Globus pallidus (tissue), 1 donor: ENCODE measurements at places on chromosomes 16 and 17.

DNA sequence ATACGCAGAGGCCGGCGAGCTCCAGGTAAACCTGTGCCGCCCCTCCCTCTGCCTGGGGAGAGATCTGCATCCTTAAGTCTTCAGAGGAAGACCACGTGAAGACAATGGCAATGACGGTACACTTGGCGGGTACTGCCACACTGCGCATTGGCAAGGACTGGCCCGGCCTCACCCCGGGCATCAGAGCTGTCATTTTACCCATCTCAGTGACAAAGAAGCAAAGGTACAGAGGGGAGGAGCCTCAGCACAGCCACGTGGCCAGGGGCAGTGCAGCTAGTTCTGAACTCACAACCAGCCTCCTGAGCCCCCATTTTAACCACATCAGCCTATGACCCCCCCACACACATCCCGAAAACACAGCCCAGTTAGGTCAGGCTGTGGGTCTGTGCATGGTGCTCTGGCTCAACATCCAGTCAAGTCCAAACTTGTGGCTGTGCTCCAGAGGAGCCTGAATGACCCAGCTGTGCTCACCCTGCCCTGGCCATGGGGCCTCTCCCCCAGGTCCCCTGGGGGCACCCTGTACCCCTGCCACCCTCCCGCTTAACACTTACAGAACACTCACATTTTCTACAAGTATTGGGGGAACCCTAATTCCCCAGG lies 80.6 kb downstream of the C16orf95 start:
- no peak for DNase-seq

GRCh38 chr16:85194307-85195270 lies 82.3 kb upstream of the CIBAR2 start:
- no peak for DNase-seq

GRCh38 chr17:46108550-46109110 lies 84.6 kb downstream of the KANSL1 start:
- DNase-seq = no peak

DNA sequence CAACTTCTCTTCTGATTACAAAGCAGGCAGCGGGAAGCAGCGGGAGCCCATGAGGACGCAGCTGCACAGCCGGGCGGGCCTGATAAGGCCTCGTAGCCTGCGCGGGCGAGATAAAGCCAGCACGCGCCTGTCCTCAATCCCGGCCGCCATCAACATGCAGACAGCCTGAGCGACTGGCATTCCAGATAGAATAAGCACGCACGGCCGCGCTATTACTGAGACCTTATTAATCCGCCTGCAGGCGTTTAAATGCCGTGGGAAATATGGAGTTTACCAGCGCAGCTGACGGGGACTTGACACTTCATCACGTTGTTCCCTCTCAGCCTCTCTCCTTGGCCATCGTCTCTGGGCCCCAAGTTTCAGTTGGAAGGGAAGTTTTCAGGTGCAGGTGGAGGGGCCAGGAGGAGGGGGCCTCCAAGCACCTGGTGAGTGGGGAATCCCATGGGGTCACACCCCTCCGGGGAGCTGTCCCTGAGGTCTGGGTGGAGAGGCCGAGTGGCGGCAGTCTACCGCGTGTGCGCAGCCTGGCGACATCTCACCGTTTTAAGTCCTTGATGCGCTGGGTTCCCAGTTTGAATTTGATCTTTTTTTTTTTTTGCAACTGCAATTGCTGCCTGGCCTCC lies 27.3 kb upstream of the CBFA2T3 start:
- DNase-seq = no peak

DNA sequence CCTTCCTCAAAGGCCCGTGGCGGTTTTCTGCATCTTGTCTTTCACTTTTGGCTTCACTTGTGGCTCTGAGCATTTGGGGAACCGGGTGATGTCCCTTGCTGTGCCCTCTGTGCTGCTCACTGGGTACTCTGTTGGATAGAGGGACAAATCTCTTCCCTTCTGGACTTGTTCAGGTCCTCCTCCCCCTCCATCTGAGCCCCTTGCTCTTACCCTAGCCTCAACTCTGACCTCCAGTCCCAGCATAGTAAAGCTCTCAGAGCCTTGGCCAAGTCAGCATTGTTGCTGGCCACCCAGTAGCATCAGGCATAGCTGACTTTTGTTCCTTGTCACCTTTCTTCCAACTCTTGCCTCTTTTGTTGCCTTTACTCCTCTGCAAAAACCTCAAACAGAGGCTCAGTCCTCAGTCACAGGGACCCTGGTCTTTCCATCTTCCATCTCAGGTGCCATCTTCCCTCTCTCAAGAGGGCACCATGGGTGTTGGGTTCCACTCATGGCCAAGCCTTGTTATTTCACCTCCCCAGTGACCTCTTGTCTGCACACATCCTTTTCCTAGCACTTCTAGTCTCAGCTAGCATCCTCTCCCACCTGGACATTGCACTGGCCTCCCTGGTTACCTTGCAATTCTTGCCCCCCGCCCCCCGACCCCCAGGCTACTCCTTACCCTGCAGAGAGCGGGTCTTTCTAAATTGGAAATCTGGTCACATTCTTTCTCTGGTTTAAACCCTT lies 393 bp upstream of the PSMB10 start:
- DNase-seq = no peak

DNA sequence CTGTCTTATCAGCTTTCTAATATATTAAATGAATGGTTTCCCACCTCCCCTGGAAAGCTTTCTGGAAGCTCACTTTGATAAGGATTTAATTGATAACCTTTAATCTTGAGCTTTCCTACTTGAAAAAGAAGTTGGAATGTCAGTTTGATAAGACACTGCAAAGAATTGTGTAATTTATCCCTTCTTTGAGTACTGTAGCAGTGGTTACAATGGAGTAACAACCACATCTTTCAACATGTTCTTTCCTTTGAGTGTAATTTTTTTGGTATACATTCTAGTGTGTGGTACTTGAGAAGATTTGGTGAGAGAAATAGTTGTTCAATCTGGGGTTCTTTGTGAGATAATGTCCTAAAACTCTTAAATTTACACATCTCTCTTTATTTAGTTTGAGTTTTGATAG lies 43.4 kb downstream of the CPD start:
- DNase-seq = no peak

DNA sequence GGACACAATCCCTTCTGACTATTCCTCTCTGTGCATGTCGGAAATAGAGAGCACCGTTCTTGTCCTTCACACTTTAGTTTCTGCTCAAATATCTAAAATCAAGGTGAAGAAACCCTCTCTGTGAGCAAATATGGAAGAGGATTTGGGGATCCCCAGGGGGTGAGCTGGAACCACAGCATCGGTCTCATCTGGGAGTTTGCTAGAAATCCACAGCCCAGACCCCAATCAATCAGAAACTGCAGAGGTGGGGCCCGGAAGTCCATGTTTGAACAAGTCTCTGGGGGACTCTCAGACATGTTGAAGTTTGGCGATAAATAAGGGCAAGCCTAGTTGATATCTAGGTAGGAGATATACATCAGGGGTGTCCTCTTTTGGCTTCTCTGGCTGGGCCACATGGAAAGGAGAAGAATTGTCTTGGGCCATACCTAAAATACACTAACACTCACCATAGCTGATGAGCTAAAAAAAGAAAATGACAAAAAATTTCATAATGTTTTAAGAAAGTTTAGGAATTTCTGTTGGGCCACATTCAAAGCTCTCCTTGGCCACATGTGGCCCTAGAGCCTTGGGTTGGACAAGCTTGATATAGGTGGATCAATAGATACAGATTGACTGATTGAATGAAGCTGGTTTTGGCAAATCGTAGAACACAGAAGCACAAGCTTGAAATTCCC lies 168.0 kb upstream of the FOXF1 start:
- DNase-seq = no peak
